ENCODE measurements at places on chromosomes 2 and 18. TPM values are rescaled to one million over a fixed set of nuclear protein-coding genes. Genes with fewer than 3 reads are reported as not detected.

DNA sequence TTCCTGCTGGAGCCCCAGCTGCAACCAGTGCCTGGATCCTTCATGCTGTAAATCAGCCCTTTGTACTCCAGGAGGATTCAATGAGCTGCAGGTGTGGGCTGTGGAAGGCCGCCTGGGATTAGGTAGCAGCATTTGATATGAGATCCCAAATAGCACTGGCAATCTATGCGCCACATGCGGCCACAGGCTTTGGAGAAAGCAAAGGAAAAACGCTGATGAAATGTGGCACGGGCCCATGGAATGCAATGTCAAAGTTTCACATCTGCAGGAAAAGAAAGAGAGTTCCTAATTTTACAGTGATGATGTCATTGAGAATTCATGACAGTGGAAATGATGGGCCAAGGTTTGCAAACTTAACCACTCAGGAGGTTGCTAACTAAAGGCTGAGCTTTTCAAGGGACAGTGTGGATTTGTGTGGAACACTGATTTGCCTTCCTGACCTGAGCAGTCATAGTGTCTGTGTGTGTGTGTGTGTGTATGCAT is 216.4 kb upstream of the OSR1 start:
- DNase-seq, result no peak

The GNLY gene
- 1.0 TPM for total RNA-seq

DNA sequence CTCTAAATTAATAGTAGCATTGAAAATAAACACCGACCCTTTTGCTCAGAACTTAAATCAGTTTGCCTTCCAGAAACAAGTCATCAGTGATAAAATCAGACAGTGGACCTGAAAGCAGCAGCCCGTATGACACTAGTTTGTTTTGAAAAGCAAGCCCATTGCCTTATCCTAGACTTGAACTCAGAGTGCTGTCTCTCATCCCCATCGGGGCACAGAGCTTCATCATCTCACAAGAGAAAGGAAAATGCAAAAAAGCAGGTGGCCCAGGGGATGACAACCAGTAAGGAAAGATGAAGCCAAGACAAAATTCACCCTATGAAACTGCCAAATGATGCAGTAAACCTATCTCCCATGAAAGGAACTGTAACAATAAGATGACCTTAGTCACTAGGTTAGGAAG is 71.2 kb downstream of the CERKL start:
- DNase-seq, result no peak

DNA sequence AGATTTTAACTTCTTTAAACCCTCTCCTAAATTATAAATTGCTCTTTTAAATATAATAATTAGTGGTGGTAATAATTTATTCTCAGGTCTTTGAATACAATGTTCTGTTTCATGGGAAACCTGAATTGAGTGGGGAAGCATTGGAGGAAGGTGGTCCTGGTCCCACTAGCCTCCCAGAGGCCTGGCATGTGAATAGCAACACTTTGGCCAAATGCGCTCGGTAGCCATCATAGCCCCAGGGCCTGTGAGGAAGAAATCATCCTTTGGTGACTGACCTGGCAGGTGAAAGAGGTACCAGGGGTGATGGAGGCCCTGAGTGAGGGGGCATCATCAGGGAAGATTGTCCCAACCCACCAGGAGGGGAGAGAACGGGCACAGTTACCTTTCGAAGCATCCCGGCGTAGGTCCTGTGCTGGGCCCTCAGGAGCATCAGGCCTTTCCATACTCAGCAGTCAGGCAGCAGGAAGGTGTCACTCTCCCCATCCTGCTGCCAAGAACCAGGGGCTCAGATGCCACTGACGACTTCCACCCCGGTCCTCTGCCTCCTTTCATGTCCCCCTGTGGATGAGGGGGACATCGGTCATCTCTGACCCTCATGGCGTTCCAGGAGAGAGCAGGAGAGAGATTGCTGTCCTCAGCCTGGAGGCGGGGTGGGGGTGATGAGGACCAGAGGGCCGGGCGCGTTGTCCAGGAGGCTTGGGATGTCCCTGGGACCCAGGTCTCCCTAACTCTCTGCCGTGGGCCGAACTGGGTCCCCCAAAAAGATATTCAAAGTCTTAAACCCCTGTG is 78.6 kb upstream of the HPCAL1 start:
- no peak for DNase-seq

The STEAP3 gene
- total RNA-seq, result 9.4 TPM

The GPR39 gene
- total RNA-seq, result not detected
